ENCODE measurements at places on chromosomes 16 and 17.

DNA sequence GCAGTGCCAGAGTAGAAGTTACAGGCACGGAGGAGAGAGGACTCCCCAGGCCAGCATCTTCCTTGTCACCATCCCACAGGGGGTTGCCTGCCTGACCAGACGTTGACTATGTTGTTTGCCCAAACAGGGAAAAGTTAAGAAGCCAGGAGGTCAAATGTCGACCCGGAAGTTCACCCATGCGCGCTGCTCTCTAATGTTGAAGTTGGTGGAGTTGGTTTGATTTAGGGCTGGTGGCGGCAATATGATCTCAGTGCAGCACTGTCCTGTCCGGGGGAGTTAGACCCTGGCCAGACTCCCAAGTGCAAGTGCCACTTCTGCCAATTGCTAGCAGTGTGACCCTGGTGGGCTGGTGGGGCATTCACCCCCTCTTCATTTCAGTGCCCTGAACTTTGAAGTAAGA is 30.4 kb downstream of the RGS9 start:
- DNase-seq, result no peak

GRCh38 chr17:31250229-31250628 is 46.8 kb downstream of the OMG start:
- DNase-seq, result no peak

- no peak for DNase-seq
These were observed 37.8 kb downstream of the YWHAE start for GRCh38 chr17:1362065-1362848.

GRCh38 chr16:75452464-75453190 is 11.9 kb downstream of the TMEM170A start:
- DNase-seq, result no peak

DNA sequence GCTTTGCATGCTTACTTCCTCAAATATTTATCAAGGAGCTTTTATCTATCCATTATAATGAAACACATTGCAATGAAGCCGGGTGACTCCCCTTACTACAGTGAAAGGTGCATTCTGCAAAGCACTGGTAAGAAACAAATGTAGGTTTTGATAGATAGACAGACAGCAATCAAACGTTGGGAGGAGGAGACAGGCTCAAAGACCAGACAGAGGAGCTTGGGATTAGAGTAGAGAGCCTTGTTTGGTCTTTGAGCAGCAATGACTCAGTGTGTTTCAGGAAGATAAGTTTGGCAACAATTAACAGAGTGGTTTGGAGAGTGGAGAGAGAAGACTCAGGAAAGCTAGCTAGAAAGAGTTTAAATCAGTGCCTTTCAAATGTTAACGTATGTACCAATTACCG is 68.8 kb downstream of the ZNF18 start:
- no peak for DNase-seq

GRCh38 chr17:44607836-44608690 is 48.2 kb upstream of the MEIOC start:
- peak; percentile 93 for DNase-seq

- DNase-seq, result no peak
These were observed 23.6 kb upstream of the ENPP7 start for GRCh38 chr17:79706931-79707850.

DNA sequence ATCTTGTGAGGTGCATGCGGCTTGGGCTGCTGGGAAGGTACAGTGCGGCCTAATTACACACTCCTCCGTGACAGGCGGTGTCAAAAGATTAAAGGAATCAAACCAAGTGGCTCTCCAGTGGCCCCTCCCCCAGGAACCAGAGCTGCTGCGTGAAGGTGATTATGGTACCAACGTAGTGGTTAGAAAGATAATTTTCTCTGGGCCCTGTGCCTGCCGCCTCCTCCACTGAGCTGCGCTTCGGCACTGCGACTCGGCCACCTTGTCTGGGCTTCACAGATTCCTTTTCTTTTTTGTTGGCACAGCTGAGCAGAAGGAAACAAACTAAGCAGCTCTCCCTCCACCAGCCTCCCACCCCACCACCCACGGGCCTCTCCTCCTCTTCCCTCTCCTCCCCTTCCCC is 113.2 kb upstream of the SDK2 start:
- no peak for DNase-seq
